ENCODE measurements at places on chromosomes 12 and 14.

DNA sequence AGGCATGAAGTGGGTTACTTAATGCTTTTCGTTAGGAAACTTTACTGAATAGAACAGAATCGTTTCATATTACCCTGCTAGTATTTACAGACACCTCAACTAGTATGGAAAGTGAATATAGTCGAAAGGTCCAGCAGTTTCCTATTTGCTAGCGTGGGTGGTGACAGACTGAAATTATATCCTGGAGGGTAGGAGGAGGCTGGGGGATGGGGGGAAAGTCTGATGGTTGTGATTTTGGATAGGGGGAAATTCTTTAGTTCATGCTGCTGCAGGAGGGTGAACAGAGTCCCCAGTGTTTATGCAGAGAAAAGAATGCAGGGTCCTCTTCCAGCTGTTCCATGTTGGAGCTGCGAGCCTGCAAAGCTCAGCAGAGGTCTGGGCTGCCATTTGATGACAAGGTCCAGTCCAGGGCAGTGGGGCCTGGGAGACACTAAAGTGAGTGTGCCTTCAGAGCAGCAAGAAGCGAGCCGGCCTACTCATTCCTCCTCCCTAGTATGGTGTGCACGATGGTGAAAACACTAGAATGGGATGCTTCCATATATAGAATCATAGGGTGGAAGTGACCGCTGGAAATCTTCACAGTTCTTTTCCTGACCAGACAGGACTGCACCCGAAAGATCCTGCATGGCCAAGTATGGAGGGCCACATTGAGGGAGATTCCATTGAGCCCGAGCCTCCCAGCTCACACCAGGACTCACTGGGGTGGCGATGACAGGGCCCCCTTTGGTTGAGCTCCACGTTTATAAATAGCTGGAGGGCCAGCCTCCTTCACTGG is 2.1 kb downstream of the SAMD4A start:
- DNase-seq = peak; percentile 80

GRCh38 chr12:104782296-104782695 is 175.8 kb downstream of the SLC41A2 start:
- no peak for DNase-seq

- no peak for DNase-seq
Observed at GRCh38 chr12:103924761-103925641, 5.2 kb upstream of the HSP90B1 start.

- no peak for DNase-seq
Observed at GRCh38 chr14:37787879-37788494, 192.6 kb downstream of the TTC6 start.

GRCh38 chr14:52913271-52913670 is 37.6 kb downstream of the FERMT2 start:
- DNase-seq = no peak

DNA sequence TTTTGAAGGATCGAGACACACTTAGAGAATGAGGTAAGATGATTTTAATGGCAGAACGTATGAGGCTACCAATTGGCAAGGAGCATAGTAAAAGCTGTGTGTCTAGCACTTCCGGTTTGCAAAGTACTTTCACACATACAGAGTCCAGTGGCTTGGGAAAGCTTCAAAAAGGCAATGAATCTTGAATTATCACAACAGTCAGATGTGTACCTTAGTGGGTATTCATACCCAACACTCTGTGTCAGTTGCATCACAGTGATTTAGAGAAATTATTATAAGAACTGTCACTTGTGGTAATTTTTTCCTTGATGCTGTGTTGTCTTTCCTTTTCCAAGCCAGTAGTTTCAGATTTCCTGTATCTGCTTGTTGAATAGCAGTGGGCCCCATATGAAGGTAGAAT is 424.1 kb downstream of the PCNX1 start:
- DNase-seq = no peak

GRCh38 chr14:79986251-79986650 is 225.1 kb downstream of the DIO2 start:
- no peak for DNase-seq

- DNase-seq = no peak
Observed at GRCh38 chr12:63853978-63854377, 9.5 kb downstream of the SRGAP1 start.

DNA sequence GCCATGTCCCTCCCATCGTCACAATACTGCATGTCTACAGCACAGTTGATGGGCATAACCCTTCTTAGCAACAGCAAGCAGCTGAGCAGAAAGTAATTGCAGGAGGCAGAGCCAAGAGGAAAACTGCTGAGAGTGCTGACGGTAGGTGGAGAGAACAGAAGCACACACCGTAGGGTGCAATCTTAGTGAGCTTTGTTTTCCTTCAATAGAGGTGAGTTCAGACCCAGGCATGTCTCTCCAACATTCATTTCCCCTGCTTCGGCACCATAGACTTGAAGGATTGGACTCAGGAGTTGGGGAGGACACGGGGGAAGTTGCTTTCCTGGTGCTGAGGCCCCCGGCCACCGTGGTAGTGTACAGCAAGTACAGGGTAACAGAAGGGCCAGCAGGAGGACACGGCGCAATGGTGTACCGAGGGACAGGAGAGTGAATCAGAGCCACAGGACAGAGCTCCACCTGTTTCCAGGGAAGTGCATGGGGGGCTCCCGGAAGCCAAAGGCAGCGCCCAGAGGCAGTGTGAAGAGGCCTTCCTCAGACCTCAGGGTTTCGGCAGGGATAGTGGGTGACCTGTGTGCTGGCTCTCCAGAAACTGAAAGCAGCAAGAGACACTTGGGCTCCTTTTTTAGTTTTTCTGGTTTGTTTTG is 36.3 kb upstream of the SINHCAF start:
- DNase-seq = peak; percentile 9

DNA sequence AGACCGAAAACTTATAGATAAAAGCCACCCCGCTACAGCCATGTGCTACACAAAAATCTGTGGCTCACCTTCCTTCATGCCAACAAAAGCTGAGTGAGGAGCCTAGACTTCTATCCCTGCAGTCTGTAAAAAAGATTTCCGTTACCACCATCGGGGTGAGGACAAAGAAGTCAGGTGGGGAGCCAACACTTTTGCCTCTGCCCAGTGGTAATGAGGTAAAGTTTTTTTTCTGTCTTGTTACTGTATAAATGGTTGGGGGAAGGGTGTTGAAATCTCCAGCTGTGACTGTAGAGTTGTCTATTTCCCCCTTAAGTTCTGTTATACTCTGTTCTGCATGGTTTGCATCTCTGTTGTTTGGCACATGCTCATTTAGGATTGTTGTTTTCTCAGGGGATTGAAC is 707.8 kb downstream of the FLRT2 start:
- peak; percentile 29 for DNase-seq

DNA sequence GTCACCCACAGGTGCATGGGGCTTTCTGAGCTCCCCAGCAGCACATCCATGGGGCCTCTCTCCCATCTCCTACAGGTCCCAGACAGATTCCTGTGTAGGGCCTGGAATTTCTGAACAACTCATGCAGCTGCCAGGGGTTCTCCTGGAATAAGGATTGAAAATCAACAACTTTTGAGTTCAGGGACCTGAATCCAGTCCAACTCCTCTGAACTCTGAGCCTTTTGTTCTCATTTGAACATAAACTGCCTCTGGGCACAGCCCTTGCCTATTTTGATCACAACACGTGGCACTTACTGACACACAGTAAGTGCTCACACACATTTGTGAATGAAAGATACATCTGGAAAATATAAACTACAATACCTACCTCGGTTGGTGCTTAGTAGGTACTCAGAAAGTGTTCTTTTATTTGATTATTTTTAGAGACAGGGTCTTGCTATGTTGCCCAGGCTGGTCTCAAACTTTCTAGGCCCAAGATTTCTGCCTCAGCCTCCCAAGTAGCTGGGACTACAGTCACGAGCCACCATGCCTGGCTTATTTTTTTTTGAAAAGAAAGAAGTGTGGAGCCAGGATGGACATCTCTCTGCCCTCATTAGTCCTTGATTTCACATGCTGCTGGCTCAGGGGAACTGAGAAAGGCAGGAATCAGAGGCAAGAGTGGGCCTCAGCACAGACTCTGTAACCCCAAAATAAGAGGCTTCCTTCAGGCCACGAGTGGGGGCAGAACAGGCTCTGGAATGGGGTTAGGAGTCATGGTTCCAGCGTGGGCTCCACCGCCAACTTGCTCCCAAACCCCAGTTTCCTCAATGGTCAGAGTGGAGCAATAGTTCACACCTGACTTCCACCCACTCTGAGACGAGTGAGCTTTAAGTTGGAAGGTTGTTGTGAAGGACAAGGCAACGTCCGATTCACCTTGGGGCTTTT is 27.0 kb downstream of the SYNE3 start:
- no peak for DNase-seq

GRCh38 chr14:61524211-61524806 is 171.0 kb upstream of the HIF1A start:
- DNase-seq = no peak

DNA sequence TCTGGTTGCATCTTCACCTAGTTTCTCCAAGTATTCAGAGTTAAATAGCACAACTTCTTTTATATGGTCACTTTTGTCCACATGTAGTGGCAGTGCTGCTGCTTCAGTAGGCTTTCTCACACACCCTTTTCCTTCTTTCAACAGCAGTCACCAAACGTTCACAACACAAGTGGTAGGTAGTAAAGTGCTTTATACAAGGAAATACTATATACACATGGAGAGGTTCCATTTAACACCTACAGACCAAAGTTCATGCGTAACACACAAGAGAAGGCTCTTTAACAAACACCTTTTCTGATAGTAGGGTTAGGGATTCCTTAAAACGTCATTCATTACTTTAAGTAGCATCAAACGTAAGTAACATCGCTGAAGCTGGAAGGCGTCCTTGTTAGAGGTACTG is 107.1 kb upstream of the USP44 start:
- DNase-seq = no peak

- DNase-seq = no peak
Observed at GRCh38 chr14:28902930-28903329, 136.3 kb downstream of the FOXG1 start.

DNA sequence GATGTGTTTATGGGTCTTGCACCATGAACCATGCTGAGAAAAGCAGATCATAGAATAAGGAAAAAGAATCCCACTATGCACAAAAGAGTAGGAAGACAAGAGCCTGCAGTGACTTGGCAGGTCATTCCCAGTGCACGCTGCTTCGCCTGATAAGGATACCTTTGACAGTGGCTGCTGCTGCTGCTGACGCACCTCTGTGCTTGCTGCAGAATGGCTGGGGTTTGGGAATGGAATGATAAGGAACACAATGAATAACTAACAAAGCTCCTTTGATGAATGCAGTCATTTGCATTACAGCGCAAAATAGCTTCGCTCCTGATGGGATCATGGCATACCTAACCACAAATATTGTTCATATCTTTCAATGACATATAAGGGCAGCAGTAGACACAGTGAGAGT is 278.7 kb downstream of the PDZRN4 start:
- DNase-seq = no peak

- DNase-seq = no peak
Observed at GRCh38 chr12:48352157-48352760, 1.5 kb upstream of the ZNF641 start.

GRCh38 chr12:58583529-58583928 is 336.8 kb downstream of the LRIG3 start:
- DNase-seq = peak; percentile 22

GRCh38 chr12:114287821-114288525 is 118.0 kb downstream of the TBX5 start:
- no peak for DNase-seq

DNA sequence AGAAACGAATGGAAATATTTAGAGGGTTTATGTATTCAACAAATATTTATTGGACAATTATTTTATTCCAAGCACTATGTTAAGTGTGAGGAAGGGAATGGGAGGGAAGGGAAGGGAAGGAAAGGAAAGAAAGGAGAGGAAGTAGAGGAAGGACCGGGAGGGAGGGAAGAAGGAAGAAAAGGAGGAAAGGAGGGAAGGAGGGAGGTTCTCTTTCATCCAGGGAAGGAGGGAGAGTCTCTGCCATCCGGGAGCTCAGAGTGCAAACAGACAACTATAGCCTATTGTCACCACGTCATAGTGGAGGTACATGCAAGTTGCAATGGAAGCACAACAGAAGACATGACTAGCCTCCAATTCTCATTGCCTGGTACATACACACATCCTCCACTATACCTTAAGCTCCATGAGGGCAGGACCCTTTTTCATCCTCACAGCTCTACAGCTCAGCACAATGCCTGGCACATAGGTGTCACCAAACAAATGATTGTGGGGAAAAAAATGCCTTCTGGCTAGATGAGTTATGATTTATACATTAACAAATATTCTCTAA is 48.1 kb downstream of the DAD1 start:
- no peak for DNase-seq

DNA sequence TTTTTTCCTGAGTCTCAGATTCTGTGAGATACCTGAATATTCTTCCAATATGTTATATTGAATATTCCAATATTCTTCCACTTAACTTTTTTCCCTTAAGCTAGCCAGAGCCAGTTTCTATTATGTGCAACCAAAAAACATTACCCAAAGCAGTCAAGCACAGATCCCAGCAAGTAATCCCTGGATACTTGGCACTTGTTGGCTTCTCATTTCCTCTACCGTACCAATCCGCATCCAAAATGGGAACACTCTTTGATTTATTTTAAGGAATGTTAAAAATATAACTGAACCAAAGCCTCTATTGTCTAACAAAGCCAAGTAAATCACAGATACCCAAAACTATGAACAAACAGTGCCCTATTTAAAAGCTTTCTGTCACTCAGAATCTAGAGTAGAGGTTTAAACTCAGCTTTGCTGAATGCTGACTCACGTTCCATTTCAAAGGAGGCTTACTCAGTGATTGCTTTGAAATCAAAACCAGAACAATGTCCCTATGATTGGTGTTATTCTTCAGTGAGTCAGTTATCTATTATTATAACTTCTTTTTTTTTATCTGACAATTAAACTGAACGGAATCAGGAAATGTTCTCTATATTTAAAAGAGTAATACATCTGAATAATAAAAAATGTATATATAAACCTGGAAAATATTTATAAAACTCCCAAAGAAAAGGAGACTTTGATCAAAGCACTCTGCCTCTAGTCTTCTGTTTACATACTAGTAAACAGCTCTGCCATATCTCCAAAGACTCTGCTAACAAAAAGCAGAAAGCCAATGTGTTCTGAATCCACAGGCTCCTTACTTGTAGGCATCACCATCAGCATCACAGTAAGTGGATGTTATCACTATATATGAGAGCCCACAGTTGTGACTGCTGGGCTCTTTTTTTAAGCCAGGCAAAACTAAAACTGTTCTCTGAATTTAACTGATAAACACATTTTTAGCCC is 360.8 kb downstream of the CCDC91 start:
- DNase-seq = no peak

DNA sequence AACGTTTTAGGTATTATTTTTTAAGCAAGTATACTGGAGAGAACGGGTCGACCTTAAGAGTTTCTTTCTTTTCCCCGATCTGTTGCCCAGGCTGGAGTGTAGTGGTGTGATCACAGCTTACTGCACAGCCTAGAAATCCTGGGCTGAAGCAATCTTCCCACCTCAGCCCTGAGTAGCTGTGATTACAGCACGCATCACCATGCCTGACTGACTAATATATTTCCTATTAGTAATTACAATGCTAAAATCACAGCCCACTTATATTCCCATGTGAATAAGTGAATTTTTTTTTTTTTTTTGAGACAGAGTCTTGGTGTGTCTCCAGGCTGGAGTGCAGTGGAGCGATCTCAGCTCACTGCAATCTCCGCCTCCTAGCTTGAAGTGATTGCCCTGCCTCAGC is 50.4 kb downstream of the DICER1 start:
- no peak for DNase-seq

GRCh38 chr14:38187528-38187927 is 20.2 kb upstream of the SSTR1 start:
- no peak for DNase-seq

Measured in muscle of leg (tissue), 16 donors.